ENCODE measurements at places on chromosomes 7 and 10. TPM values are rescaled to one million over a fixed set of nuclear protein-coding genes. Genes with fewer than 3 reads are reported as not detected.

Gene INSYN2A
- not detected for polyA plus RNA-seq

Gene CTBP2
- 25.3 TPM for polyA plus RNA-seq

Gene DGKI
- 0.71 TPM for polyA plus RNA-seq

Gene PALD1
- 5.5 TPM for polyA plus RNA-seq

Gene COG5
- 4.4 TPM for polyA plus RNA-seq

Gene EFCAB10
- polyA plus RNA-seq, result 0.10 TPM

Gene WEE2
- not detected for polyA plus RNA-seq

Gene YAE1
- 51.1 TPM for polyA plus RNA-seq

Gene STX1A
- 5.3 TPM for polyA plus RNA-seq

Gene CCDC7
- polyA plus RNA-seq, result 3.4 TPM

Gene ZNF425
- polyA plus RNA-seq, result 0.71 TPM

Gene MKX
- 0.64 TPM for polyA plus RNA-seq

Gene PPP1R9A
- 10.2 TPM for polyA plus RNA-seq

Gene PON1
- polyA plus RNA-seq, result 103 TPM

Gene ZPBP
- polyA plus RNA-seq, result not detected

Gene SPAM1
- not detected for polyA plus RNA-seq

Gene CYP2E1
- polyA plus RNA-seq, result 4.0 TPM

Gene HOGA1
- polyA plus RNA-seq, result 3.2 TPM

Gene SRRM3
- 5.6 TPM for polyA plus RNA-seq

Gene MAP3K8
- polyA plus RNA-seq, result 13.7 TPM

Gene MYL10
- polyA plus RNA-seq, result not detected

Gene UCMA
- polyA plus RNA-seq, result not detected

Gene TMEM229A
- polyA plus RNA-seq, result 1.4 TPM

Gene CTAGE15
- not detected for polyA plus RNA-seq

Gene AKR1D1
- 0.31 TPM for polyA plus RNA-seq

Gene LAMB4
- not detected for polyA plus RNA-seq

Gene ANKRD22
- polyA plus RNA-seq, result 0.29 TPM

Gene MICALL2
- 7.9 TPM for polyA plus RNA-seq

Gene PCGF6
- polyA plus RNA-seq, result 6.4 TPM

Gene SCART1
- 0.42 TPM for polyA plus RNA-seq

Gene CYP26C1
- polyA plus RNA-seq, result 0.10 TPM

Gene PON3
- polyA plus RNA-seq, result 18.9 TPM

Gene ELFN1
- 0.05 TPM for polyA plus RNA-seq

Gene TAF5
- polyA plus RNA-seq, result 1.5 TPM

Gene AOAH
- 7.0 TPM for polyA plus RNA-seq

Gene GBX1
- not detected for polyA plus RNA-seq

Gene EBF3
- 0.31 TPM for polyA plus RNA-seq

Gene PDLIM1
- 63.3 TPM for polyA plus RNA-seq

Gene GPR146
- 0.90 TPM for polyA plus RNA-seq

Gene CDHR1
- polyA plus RNA-seq, result 7.7 TPM
